ENCODE measurements at places on chromosomes 7 and 10. TPM values are rescaled to one million over a fixed set of nuclear protein-coding genes. Genes with fewer than 3 reads are reported as not detected.

C7orf57 gene
- total RNA-seq = not detected

CPVL gene
- total RNA-seq = 21.5 TPM

SFTPA1 gene
- total RNA-seq = 6.3 TPM

FRMD4A gene
- total RNA-seq = 98.0 TPM

DNA sequence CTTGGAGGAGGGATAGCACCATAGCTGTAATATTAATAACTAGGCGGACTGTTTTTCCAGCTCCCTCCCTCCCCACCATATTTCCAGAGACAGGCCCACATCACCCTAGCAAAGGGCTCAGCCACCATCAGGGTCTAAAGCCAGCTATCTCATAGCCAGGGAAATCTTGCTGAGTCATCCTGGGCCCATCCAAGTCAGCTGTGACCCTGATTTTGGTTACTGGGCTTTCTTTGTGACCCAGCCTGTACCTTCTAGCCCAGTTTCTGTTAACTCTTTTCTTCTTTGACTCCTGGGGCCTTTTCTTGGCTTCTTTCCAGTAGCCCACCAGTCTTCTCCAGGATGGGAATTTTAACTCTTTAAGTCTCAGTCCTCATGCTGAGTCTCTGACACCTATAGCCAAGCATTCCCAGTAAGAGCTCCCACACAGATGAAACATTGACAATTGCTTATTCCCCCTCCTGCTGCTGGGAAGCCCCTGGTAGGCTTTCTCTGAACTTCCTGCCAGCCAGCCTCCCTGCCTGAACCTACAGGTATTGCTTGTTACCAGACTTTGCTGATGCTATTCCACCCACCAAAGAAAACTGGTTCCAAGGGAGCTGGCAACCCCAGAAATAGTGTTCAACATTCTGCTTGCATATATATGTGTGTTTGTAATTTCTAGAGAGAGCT, 34.8 kb upstream of the ADO start:
- DNase-seq = no peak

DNA sequence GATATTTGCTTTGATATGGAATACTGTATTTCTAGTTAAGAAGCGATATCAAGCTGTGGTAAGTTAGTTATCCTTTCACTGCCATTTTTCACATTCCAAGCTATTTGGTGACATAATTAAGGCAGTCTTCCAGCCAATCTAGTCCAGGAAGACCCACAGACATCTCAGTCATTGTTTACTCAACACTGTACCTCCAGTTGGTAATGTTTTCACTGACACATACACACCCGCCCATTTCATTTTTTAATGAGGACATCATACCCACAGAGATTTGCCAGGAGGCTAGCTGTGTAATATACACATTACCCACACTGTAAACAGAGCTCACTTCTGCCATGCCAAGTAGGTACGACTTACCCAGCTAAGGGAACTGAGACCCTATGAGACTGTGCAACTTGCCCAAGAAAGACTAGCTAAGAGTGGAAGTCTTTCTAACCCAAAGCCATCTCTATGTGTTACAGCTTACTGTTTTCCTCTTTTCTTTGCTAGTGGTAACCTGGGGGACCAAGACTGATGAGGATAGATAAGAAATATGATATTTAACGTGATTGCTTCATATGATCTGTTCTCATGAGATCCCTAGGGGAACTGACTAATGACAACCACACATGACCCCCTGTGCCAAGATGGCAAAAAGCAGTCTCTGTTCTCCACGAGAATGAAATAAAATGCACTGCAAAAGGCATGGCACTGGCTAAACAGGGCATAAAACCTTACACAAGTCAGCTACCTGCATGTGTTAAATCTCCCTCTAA, 179.0 kb downstream of the DGKI start:
- no peak for DNase-seq

DNA sequence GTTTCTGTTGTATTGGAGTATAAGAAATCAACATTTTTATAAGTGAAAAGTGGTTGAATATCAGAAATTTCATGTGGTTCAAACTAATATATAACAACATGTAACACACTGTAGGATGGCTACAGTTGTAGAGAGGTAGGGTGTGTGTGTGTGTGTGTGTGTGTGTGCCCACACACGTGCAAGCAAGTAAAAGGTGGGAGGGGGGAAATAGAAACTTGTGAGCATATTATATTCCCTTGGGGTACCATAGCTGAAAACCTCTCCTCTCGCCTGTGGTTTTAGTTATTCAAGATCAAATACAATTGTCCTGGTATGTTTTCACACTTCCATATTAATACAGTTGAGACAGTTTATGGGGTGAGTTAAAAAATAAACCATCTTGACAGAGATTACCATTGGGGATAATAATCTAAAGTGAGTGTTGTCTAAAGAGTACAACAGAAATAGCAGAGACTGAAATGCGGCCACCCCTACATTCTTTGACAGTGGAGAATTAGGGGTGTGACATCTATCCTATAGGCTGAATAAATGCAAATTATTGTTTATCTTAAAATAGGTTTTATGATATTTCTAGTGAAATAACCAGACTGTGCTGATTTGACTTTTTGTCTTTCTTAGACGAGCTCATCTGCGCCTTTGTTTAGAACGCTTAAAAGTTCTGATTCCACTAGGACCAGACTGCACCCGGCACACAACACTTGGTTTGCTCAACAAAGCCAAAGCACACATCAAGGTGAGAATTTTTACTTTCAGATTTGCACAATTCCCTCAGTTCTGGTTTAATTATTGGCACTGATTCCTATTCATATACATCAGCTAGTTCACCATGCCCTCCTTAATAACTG, 25.9 kb downstream of the SMNDC1 start:
- no peak for DNase-seq

DNA sequence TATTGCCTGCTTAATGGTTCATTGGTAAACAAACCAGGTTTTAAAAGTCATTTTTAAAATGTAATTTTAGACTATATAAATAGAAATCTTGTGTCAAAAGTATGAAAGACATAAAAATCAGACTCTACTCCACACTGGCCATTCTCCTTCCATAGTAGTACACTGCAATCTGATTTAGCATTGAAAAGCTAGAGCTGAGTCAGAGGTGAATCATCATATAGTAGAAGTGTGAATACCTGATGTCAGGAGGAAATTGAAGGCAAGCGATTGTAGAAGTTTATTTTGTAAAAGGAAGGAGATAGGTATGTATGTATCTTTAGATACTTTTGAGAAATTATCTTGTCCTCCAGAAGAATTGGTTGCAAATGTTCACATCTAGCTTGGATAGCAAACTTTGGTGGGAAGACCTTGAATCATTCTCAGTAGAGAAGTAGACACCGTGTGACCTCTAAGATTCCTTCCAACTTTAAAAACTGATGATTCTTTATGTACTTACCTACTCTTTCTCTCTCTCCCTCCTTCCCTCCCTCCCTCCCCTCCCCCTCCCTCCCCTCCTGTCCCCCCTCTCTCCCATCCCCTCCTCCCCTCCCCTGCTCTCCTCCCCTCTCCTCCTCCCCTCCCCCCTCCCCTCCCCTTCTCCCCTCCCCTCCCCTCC, 88.1 kb downstream of the BTAF1 start:
- DNase-seq = no peak

DNA sequence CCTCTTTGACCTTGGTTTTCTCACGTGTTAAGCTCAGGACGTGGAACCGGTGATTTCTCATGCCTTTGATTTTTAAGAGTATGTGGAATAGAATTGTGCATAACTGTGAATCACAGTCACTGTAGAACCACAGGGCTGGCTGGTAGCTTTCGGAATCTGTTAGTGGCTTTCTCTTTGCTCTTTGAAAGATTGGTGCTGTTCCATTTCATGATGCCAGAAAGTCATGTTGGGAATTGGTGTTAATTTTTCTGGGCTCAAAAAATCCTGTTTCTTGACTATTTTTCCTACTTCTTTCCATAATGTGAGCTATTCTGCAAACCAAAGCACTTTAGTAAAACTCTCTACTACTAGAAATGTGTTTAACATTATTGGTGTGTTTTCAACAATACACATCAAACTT, 73.0 kb downstream of the CACNB2 start:
- DNase-seq = no peak

DNA sequence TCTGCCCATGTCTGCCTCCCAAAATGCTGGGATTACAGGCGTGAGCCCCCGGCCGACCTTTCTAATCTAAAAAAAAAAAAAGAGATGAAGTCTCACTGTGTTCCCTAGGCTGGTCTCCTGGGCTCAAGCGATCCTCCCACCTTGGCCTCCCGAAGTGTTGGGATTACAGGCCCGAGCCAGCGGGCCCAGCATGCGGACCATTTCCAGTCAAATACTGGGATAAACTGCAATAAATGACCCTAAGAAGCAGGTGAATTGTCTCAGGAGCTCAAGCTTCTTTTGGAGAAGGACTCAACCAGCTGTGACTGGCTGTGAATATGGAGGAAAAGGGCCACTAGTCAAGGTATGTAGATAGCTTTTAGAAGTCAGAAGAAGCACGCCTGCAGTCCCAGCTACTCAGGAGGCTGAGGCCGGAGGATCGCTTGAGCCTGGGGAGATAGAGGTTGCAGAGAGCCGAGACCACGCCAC, 550 bp upstream of the CREM start:
- DNase-seq = no peak
